Natural killer cell (primary cell): ENCODE measurements at places on chromosomes 5 and 9. TPM values are rescaled to one million over a fixed set of nuclear protein-coding genes. Genes with fewer than 3 reads are reported as not detected.

The MYOT gene
- not detected for total RNA-seq

The GFI1B gene
- 2.8 TPM for total RNA-seq

The OTP gene
- total RNA-seq: not detected

The ABO gene
- 0.20 TPM for total RNA-seq

The NUTM2F gene
- total RNA-seq: not detected
